ENCODE measurements at places on chromosomes 12 and 14.

DNA sequence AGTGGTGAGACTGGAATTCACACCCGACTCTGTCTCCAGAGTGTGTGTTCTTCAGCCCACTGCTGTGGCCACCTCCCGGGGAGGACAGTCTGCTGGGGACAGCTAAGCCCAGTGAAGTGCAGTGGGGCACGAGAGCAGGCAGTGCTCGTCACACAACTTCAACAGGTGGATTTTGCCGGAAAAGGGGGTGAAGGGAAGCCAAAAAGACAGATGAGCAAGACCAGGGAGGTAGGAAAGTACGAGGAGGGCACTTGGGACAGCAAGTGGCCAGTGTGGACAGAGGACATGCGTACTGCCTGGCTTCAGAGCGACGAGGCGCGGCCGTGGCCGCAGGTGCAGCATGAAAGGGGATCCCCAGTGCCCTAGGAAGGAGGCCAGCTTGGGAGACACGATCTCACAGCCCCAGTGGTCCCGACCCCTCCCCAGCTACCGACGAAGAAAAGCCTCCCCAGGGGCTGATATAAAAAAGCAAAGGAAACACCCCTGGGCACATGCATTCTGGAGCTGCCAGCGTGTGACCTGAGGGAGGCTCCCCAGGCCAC, 96.1 kb downstream of the FBXL14 start:
- DNase-seq, result no peak

DNA sequence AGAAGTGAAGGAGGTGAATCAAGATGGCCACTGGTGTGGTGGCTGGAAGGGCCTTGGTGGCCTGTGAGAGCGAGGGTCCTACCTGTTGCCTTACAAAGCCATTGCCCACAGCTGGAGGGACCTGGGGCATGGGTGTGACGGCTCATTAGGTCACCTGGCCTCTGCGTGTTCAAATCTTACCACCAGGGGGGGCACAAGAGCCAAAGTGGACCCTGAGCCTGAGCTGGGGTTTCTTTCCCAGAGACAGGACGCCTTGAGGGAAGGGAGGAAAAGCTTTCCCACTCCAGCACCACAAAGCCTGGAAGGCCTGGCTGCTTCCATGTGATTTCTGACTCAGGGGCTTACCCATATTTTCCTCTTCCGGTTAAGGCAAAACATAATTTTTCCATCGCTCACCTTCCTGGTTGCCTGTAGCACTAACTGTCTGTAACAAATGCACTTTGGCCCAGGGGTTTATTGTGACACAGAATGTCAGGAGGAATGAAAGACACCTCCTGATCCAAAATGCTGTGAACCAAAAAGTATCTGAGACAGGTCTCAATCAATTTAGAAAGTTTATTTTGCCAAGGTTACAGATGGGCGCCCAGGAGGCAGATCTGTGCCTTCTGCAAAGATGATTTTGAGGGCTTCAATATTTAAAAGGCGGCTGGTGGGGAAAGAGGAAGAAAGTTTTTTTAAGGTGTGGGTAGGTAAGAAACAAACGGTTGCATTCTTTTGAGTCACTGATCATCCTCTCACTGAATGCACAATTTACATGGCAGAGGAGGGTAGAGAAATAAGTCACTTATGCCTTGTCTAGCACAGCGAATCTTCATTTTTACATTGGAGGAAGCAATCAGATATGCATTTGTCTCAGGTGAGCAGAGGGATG, 4.3 kb upstream of the CD9 start:
- peak; percentile 96 for DNase-seq

DNA sequence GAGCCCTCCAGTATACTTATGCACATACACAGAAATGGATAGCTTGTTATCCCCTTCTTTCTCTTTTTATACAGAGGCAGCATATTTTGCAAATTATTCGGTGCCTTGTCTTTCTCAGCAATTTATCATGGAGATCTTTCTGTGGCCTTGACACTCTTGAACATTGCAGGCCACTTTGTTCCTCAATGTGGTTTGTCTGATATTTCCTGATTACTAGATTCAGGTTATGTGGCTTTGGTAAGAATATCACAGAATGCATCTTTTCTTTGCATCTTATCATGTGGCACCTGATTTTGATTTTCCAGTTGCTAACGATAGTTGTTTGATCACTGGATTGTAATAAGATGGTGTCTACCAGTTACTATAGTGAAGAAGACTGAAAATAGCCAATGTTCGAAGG, 7.1 kb upstream of the SNRPF start:
- no peak for DNase-seq

GRCh38 chr14:32561520-32561919, 232.4 kb downstream of the AKAP6 start:
- peak; percentile 86 for DNase-seq

- DNase-seq, result no peak
Measured at GRCh38 chr12:90499795-90500194, 455.2 kb downstream of the CCER1 start.

DNA sequence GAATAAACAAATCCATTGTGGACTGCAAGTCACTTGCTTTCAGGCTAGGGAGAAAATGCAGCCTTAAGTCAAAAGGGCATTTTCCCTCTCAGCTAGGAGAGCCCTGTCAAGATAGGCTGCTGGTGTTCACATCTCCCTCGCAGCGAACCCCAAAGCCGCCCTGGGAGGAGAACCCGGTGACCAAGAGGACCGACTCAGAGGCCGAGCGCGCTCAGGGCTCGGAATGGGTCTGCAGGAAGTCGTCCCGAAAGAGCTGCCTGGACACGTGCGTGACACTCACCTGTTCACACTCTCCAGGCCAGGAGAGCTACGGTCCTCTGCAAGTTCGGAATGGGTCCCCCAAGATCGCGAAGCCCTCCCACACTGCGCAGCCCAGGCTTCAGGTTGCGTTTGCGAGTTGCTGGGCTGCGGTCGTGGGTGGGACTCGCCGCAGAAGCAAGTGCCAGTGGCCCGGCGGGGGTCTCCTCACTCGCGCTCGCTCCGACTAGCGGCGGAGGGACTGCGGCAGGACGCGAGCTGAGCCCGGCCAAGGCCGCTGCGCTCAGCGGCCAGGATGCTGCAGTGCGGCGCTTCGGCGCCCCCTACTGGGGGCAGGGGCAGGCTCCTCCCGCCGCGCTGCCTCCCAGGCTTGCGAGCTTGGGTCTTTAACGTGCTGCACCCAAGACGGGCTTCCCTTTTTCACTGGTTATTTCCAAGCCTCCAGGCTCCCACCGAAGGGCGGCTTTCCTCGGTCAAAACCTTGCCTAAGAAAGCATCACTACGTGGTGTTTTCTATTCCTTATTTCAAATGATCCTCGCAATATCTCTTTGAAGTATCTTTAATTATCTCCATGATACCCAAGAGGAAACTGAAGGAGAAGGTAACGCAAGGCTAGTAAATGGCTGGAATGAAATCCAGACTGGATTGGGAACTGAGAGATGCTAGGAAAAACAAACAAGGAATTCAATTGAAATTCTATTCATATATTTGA, at the start of gene RERG:
RERG (minus strand) TSS at position 503 of the 971 bp plus-strand sequence. CDS start 3,928 bp downstream, outside the sequence.
- DNase-seq, result peak; percentile 82

GRCh38 chr14:80699861-80700260, 241.7 kb downstream of the CEP128 start:
- DNase-seq, result no peak

DNA sequence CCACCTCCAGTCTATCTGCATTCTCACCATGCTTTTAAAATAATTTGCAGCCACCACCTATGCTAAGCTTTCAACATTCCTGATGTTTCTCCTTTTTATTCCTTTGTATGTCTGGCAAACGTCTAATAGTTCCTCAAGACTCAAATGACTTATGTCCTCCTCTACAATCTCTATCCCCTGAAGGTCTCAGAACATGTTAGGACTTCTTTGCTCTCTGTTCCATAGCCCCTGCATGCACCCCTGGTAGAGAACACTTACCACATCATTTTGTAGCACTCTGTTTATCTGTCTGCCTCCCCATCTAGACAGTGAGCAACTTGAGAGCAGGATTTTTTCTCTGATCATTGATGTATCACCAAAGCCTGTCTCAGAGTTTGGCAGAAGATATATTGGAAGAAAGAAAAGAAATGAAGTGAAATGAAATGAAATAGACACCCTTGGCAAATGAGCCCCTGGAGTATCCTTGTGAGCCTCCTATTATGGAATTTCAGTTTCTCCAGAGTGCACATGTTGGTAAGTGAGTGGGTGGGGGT, 1231.2 kb upstream of the FLRT2 start:
- DNase-seq, result no peak

DNA sequence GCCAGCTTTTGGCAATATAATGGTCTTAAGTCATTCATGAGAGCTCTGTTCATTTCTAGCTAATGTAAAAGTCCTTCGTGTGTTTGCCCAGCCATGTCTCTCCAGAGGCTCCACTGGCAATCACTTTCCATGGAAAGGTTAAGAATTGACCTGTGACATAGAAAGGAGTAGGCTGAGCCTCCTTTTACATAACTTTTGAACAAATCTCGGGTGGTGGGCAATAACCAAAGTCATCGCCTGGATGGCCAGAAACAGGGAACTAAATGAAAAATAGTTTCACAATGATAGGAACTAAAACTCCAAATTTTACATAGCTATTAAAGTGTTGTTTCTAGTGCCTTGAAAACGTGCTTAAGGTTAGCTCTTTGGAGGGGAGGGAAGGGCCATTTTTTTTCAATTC, 6.5 kb downstream of the BHLHE41 start:
- no peak for DNase-seq

DNA sequence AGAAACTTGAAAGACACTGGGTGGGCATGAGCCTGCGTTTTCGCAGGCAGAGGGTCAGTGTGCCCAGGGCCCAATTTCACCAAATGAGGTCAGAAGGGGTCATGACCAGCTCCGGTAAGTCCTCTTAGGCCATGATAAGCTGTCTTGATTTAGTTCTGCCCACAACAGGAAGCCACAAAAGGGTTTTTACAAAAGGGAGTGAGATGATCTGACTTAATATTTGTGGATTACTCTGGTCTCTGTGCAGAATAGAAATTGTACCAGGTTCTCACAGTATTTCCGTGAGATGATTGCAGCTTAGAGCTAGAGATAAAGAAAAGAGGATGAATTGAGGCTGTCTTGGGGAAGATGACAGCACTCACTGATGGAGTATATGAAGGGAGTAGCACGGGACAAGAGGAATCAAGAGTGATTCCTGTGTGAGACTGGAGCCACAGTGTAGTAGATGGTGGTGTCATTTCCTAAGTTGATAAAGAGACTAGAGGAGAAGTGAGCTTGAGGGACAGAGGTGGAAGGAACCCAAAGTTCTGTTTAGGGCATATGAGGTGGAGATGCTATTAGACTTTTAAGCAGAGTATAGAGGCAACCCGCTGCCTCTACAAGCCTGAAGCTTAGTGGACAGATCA, 288.3 kb upstream of the AMIGO2 start:
- DNase-seq, result no peak

DNA sequence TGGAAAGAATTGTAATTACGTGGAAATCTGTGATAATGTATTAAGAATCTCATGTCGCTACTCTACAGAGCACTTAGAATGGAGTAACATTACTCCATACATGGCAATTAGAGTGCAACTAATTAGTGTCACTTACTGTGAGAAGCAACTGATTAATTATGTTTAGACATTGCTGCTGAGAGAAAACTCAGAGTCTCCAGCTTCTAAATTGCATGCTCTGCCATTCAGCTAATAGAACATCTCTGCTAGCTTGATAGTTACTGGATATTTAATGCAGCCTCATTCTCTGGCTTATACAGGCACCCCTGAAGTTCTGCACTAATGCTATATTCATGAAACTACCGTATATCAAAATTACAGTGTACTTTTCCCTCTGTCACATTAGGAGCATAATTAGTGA, 338.4 kb downstream of the ADAMTS20 start:
- no peak for DNase-seq

DNA sequence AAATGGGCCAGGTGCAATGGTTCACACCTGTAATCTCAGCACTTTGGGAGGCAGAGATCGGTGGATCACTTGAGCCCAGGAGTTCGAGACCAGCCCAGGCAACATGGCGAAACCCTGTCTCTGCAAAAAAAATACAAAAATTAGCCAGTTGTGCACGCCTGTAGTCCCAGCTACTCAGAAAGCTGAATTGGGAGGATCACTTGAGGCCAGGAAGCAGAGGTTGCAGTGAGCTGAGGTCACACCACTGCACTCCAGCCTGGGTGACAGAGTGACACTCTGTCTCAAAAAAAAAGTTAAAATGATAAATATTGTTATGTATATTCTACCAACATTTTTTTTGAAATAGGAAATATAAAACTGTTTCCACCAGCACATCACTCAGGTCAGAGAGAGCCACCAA, 64.9 kb downstream of the NDUFA12 start:
- no peak for DNase-seq

DNA sequence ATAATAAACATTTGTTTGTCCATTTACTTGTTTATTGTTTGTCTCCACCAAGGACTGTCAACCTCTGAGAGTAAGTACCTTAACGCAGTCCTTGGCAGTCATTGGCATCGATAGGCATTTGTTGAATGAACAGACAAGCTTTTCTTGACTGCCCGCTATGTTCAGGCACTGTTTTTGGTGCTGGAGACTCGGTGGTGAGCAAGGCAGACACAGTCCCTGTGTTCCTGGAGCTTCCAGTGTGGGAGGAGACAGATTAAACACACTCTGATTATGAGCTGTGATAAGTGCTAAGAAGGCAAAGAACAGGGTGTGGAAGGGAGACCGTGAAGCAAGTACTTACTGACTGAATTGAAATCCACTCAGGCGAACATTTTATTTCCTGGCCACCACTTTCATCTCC, 1.2 kb downstream of the ATP6V0A2 start:
- DNase-seq, result peak; percentile 7

DNA sequence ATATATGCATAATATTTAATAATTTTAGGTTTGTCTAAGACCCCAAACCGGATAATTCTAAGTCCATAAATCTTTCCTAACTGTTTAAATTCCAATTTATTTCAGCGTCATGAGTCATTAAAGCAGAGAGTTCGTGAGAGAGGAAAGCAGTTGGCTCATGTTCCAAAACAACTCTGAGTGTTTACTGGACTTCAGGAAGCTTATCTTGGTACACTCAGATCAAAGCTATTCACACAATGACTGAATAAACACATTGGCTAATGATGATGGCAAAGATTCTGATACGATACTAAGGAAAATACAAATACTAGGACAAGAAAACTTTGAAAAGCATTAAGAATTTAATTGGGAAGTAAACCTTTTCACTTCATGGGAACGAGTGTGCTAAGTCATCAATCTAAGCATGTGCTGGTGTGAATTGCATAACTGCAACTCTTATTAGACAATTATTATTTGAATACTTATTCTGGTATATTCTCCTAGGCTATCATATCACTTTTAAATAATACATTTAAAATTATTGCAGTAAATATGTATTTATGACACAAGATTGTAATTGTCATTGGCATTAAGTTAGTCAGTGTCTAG, 34.8 kb upstream of the CLEC14A start:
- DNase-seq, result peak; percentile 70

GRCh38 chr14:34538871-34539406, 562 bp downstream of the EAPP start:
- no peak for DNase-seq

DNA sequence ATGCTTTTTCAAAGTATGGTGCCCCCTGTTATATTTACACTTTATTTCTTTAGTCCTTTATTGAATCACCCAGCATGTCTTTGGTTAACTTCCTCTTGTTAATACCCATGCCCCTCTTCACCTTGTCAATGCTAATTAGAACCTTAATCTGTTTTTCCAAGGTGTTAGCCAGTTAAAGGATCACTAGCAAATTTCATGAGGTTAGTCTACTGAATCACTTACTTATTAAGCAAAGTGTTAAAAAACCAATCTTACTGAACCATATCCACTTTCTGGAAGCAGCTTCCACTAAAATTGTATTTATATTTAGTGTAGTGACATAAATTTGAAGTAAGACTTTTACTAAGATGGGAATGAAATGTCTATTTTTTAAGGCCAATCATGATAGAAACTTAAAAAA, 27.9 kb downstream of the TAOK3 start:
- DNase-seq, result no peak

- DNase-seq, result peak; percentile 4
Measured at GRCh38 chr12:82818271-82819035, 131.7 kb downstream of the TMTC2 start.

Measured in AG08395 (cell line).